Stimulated activated CD8-positive, alpha-beta memory T cell treated with anti-CD3 and anti-CD28 coated beads, Interleukin-4, amount 100 ng/mL, for 4 hours (primary cell): ENCODE measurements at places on chromosomes 2 and 18.

DNA sequence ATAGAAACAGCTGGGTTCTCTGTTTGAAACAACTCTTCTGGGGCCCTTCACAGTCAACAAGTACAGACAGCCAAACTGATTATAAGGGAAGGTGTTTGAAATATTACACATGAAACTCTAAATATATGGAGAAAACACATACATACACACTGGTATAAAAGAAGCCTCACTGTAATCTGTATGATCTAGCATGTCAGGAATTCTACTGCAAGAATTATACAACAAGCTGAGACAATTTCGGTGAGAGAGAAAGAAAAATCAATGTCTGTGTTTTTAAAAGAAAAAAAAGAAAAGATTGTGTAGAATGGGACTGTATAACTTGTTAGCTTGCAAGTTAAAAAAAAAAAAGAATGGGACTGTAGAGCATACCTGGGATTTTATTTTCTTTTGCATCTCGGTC lies 26.3 kb downstream of the IRS1 start:
- DNase-seq, result no peak

DNA sequence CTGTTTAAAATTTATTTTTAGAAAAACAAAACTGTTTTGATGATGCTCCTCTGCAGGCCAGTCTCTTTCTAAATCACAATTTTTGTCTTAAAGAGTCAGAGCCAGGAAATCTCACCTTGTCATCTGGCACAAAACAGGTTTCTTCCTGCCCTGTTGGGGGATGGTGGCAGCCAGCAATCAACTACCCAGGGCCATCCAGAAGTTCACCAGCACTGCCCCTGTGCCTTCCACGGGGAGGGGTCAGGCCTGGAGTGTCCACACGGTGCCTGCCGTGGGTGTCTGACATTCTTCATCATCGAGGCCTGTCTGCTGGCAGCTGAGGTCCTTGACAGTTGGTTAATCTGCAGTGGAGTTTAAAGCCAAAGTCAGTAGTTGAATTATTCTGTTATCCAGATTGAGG lies 40.0 kb upstream of the BMP10 start:
- DNase-seq, result no peak

DNA sequence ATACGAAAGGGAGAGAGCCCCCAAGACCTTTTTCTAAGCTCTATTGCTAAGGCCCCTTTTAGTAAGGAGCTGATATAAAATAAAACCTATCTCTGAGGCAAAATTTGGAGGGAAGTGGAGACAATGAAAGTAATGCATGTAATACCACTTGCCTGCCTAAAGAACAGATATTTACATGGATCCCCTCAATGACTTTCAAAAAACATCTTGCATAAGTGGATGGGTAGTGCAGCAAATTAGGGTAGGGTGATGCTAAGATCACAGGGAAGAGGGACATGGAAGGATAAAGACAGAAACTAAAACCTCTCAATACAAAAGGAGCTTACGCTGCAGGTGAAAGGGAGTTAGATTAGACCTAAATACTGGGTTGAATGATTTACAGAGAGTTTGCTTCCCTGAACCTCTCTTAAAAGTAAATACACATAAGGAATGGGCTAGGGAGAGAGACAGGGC lies 1.1 kb downstream of the ZNF513 start:
- DNase-seq, result no peak

GRCh38 chr18:13437796-13438506 lies 219.4 kb downstream of the LDLRAD4 start:
- DNase-seq, result peak; percentile 12

DNA sequence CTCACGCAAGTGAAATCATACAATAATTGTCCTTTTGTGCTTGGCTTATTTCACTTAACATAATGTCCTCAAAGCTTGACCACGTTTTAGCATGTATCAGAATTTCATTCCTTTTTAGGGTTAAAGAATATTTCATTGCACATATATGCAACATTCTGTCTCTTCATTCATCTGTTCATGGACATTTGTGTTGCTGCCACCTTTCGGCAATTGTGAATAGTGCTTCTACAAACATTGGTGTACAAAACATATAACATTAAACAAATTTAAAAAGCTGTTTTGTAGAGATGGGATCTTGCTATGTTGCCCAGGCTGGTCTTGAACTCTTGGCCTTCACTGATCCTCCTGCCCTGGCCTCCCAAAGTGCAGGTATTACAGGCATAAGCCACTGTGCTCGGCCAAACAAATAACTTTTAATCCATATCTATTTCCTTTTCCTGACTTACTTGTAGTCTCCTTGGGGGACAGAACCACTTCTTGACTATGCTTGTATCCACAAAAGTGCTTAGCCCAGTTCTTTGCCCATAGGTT lies 209.3 kb downstream of the SLC4A3 start:
- no peak for DNase-seq

DNA sequence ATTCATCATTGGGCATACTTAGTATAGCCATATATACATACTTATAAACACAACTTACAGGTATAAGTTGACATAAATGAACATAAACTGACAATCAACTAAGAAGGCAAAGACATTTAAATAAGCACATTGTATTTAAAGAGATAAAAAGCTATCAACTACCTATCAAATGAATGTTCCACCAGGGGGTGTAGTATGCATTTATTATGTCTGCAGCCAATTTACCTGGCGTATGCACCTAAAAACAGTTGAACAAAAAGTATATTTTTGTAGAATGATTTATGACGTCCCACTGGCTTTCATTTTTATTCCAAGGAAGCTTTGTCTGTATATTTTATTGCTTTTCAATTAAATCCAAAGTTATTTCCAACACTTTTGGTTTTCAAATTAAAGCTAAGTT lies 323.5 kb downstream of the AFF3 start:
- no peak for DNase-seq

DNA sequence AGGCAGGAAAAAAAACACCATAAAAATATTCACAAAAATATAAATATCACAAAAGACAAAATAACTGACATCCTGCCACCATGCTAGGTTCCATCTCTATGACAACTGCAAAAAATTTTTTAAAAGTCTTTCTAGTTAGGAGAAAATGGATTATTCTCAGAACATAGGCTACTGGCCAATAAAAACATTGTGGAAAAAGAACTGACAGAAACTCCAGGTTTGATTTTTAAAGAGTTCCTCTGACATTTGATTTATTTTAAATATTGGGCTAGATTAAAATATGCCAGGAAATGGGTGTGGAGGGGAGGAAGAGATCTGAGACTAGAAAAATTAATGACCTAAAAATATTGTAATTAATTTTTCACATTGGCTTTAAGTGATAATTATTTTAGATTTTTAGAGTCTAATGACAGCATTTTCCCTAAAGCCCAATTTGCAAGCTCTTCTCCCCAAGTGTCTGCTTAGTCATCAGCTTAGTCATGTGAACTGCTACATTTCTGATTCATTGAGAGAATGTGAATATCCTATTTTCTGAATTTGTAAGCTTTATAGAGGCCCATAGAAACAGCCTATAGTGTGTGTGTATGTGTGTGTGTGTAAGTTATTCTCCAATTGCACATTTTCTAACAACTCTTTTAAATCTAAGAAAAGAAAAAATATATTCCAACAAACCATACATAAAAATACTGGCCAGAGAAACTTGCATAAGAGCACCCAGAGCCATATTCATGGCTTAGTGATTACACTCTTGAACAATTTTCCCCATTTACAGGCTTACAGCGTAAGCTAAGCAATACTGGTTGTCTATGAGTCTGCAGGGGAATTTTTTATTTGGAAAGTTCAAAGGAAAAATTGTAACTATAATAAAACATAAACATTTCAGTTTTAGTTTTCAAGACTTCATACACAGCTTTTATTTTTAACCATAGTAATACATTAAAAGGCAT lies 48.4 kb downstream of the TMEFF2 start:
- DNase-seq, result no peak

- DNase-seq, result no peak
Measured at GRCh38 chr2:71674158-71674851, 220.9 kb downstream of the DYSF start.

DNA sequence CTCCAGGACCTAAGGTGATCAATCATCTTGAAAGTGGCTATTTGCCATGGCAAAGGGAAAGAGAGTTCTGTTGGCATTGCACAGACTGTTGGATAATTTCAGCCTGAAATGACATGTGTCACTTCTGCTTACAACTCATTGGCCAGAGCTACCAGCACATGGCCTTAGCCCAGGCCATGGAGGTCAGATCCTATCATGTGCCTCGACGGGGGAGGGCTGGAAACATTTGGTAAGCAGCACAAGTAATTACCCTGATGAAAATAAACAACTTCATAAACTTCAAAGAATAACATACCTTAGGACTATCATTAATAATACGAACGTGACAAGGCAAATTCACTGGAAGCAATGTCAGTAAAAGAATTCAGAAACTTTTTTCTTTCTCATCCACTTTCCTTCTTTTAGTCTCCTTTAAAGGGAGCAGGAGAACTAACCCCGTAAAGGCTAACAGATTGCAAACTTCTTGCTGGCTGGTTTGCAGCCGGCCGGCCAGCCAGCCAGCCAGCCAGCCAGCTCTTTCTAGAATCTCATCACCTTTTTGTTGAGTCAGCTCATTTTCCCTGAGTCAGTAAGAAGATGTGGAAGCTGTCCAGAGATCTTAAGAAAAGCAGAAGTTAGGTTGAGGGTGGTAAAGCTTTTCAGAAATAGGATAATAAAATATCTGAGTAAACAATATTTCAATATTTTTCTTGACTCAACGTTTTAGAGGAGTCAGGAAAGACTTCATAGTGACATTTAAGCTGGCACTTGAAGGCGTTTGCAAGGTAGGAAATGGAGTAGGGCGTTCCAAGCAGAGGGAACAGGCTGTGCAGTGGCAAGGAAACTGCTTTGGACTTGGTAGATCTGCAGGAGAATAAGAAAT lies 31.9 kb downstream of the CNRIP1 start:
- no peak for DNase-seq

GRCh38 chr18:44968336-44968735 lies 287.6 kb downstream of the SETBP1 start:
- DNase-seq, result no peak

- DNase-seq, result no peak
Measured at GRCh38 chr2:224284134-224284946, 117.6 kb downstream of the FAM124B start.

- DNase-seq, result no peak
Measured at GRCh38 chr2:47254464-47254863, 99.4 kb upstream of the STPG4 start.
